ENCODE measurements at places on chromosomes 12 and 14.

DNA sequence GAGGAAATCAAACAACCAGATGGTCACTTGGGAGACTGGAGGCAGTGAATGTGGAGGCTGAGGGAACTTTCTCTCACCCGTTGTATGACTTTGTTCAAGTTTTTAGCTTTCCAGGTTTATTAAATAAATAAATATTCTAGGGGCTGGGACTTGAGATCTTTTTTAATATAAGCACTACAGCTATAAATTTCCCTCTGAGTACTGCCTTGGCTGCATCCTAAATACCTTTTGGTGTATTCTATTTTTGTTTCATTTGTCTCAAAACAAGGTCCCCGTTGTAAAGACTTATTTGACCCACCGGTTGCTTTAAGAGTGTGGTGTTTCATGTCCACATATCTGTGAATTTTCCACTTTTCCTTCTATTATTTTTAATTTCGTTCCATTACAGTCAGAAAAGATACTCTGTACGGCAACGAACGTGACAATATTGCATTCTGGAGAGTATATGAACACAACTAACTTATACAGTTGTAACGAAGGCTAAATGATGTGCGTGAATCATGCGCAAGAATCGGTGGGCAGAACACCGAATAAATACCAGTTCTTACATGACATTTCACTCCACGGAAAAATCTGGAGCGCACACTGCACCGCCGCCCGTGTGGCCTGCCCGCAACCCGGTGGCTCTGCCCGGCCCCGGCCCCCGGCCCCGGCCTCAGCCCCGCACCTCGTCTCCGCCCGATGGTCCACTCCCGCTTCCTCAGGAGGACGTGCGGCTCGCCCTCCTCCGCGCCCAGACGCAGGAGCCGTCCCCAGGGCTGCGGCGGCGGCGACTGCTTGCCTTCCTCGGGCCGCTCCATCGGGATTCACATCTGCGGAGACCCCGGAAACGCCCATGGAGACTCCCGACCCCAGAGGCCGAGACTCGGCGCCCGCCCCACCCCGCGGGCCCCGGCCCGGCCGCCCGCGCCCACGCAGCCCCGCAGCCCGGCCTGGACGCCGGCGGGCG is 602 bp downstream of the CHFR start:
- no peak for DNase-seq

DNA sequence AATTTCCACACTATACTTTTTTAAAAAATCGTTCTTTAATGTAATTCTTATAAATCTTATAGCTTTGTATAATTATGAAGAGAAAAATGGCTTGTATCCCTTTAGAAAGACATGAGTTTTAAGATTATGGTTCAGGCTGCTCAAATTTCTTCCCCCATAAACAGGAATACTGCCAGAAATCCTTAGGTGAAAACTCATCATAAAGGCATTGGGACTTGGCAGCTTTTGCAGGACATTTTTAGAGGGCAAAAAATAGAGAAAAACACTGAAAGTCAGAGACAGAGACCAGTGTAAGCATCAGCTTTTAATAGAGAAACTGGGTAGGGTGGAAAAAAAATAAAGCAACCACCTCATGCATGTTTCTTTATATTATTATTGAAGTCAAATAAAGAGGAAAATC is 29.1 kb downstream of the LRRK2 start:
- no peak for DNase-seq

- peak; percentile 53 for DNase-seq
These were observed 1126.0 kb downstream of the AACS start for GRCh38 chr12:126191031-126191891.

- no peak for DNase-seq
These were observed 89.6 kb downstream of the ERC1 start for GRCh38 chr12:1080520-1081223.

DNA sequence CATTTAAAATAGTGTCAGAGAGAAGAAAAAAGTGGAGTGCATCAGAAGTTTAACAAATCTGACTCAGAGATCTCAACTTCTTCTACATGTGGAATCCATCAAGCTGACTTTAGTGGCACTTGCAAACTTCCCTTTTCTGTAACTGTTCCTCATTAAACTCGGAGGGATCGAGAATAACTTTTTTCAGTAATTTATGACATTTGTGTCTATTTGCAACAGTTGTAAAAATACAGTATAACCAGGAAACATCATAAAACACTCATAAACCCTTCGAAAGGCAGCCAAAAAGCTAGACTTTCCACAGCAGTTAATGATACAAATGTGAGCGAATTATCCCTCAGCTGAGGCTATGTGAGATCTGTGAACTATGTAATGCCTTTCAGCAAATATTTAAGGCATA is 1936.8 kb upstream of the SEL1L start:
- no peak for DNase-seq

- DNase-seq = no peak
These were observed 27.4 kb downstream of the GIT2 start for GRCh38 chr12:109968801-109969200.

DNA sequence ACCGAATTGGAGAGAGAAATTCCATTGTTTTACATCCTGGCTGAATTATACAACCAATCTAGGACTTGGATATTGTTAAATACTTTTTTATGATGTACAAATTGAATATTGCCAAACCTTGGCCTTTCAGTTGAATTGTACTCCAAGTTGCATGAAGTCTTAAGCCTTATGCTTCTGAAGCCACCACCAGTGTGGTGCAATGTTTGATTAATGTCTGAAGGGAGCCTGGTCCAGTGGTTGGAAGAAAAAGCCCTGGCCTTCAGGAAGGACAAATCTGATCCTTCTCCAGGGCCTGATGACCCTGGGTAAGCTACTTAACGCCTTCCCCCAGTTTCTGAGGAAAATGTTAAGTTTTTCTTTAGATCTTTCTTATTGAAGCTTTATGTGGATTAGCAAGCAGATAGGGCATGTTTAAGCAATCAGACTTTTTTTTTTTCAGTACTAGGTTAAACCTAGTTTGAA is 72.0 kb downstream of the PAPOLA start:
- DNase-seq = no peak

GRCh38 chr12:106044773-106045172 is 94.0 kb downstream of the NUAK1 start:
- no peak for DNase-seq

DNA sequence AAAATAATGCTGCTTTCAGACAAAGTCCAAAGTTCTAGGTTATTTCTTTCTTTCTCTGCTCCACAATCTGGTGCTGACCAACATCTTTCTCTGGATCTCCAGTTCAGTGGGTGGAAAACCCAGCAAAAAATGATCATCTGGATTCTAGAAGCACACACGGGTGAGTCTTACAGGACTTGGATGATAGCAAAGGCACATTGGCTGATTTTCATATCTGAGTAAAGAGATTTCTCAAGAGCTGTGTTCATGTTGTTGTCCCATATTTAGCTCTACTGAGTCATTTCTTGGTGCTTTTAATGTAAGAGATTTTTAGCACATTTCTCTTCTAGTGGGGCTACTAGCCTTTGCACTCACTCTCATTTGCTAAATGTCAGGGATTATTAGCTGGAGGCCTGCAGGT is 336.7 kb downstream of the GALC start:
- no peak for DNase-seq

DNA sequence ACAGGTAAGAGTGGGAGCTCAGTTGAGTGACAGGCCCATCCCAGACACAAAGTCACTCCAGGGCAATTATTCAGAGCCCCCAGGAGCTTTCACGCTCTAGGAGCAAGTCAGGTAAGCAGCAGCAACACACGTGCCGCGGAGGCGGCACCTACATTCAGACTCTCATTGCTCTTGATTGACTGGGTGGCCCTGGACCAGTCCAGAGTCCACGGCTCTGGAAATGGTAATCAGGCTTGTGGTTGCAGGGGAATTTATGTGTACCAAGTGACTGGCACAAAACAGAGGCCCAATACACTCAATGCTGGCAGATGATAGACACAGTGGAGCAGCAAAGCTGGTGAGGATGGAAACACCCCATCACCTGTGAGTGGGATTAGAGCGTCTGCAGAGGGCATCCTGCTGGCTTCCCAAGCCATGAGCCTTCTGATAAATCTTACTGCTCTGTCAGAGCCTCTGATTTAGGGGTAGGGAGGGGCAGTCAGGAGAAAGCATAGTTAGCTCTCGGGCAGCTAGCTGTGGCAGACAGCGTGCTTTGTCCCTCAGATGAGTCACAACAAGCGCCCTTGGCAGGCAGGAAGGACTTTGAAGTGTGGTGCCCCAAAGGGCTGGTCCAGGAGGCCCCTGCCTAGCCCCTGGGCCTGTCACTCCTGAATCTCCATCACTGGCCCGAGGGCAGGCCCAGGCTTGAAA is 344.7 kb downstream of the CACNA1C start:
- DNase-seq = no peak

- DNase-seq = no peak
These were observed 122.0 kb downstream of the PTCSC3 start for GRCh38 chr14:36054353-36055051.

GRCh38 chr12:51186465-51187085 is 13.6 kb upstream of the TFCP2 start:
- no peak for DNase-seq

- DNase-seq = no peak
These were observed 123.8 kb upstream of the PTPRQ start for GRCh38 chr12:80320121-80320678.

DNA sequence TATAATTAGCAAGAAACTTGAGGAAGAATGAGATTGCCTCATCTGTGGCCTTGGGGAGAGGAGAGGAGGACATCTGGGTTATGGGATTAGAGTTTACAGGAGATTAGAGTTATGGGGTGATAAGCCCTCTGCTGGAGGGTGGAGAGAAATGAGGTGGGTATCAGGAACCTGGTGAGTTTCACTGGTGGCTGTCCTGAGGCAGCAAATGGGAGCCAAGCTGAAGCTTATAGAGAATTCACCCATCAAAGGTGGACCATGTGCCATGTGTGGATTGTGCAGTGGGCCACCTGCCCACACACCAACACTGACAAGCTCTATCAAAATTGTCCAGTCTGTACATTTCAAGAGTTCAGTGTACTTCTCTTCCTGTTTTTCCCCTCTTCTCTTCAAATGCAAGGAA is 135.3 kb downstream of the AEBP2 start:
- DNase-seq = no peak

GRCh38 chr12:56488041-56488955 is at the start of gene GLS2:
Gene GLS2, minus strand, starts transcription at chr12:56488161. Its CDS starts 43 bp downstream, at chr12:56488118.
- DNase-seq = peak; percentile 71

DNA sequence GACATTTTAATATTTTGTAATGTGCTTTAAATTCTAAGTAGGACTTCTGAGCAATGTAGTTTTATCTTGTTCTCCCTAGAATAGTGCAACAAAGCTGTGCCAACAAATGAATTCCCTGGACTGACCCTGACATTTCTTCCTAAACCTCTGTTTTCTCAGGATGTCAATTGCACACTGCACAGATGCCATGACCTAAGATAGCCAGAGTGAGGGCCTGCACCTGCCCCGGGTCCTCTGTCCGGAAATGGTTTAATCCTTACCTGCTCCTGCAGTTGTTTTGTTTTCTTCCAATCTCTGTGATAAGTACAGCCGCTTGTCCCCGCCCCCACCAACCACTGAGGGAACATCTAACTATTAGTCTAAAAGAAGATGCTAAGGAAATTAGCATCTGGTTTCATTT is 831.5 kb downstream of the GALC start:
- no peak for DNase-seq

DNA sequence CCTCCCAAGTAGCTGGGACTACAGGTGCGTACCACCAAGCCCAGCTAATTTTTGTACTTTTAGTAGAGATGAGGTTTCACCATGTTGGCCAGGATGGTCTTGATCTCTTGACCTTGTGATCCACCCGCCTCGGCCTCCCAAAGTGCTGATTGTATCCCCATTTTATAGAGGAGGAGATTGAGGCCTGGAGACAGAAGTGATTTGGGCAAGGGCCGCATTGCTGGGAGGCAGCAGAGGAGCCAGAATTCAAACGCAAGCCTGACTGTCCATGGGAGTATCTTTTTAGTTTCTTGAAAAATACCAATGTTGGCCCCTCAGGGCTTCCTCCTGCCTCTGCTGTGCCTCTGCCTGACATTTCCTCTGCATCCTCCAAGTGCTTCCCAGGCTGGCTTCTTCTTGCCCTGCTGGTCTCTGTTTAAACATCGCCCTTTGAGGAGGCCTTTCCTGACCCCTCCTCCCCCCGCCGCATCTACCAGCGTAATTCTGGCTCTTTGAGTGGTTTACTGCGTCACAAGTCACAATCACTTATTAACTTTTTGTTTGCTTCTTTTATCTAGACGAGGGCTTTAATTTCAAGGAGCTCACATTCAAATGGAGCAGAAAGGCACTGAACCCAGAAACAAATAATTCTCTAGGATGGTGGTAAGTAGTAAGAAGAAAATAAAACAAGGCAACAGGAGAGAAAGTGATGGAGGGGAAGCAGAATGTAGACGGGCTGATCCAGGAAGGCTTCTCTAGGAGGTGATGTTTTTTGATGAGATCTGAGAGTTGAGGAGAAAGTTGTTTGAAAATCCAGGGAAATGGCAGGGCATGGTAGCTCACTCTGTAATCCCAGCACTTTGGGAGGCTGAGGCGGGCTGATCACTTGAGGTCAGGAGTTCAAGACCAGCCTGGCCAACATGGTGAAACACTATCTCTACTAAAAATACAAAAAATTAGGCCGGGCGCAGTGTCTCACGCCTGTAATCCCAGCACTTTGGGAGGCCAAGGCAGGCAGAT is 91.0 kb upstream of the MED13L start:
- no peak for DNase-seq

GRCh38 chr14:28742171-28742846 is 24.3 kb upstream of the FOXG1 start:
- DNase-seq = no peak

DNA sequence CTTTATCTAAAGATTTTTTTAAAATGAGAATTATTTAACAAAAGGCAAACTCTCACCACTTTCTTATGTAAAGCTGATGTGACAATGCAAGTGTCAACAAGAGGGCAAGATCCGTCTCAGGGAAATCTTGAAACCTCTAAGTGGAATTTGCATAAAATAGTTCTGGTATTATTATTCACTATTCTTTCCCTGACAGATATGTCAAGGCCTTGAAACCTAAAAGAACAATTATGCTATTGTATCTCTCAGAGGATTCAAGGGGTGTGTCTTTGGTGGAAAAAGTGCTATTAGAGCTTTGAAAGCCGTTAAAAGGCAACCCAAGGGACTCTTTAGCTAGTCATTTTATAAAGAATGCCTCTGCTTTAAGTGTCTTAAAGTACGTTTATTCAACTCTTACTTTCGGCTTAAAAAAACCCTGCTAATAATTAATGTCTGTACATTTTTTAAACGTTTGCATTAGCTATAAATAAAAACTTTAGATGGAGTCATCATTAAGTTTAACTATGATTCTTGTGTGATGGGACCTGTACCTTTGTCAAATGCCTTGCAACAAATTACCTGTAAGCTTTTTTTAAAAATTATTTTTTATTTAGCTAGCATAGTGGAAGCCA is 585.5 kb downstream of the VRK1 start:
- no peak for DNase-seq

GRCh38 chr12:104507672-104508071 is 50.9 kb downstream of the CHST11 start:
- DNase-seq = no peak

- DNase-seq = no peak
These were observed 3.1 kb upstream of the LMNTD1 start for GRCh38 chr12:25556153-25556552.

GRCh38 chr12:127083008-127083949 is 1183.7 kb upstream of the TMEM132C start:
- no peak for DNase-seq

- no peak for DNase-seq
These were observed 27.7 kb downstream of the FBLN5 start for GRCh38 chr14:91919814-91920213.
